Type B pancreatic cell (in vitro differentiated cells): ENCODE measurements at places on chromosomes 2 and 18. TPM values are rescaled to one million over a fixed set of nuclear protein-coding genes. Genes with fewer than 3 reads are reported as not detected.

GRCh38 chr2:53268086-53268485 lies 499.5 kb upstream of the CHAC2 start:
- H3K4me1 ChIP-seq, result no peaks in the 10 kb centered on the region
- H3K4me3 ChIP-seq, result no peak overlapping the region
- no peaks in the 10 kb centered on the region for H3K27me3 ChIP-seq
- no peaks in the 10 kb centered on the region for H3K36me3 ChIP-seq

The GREB1 gene
- 7.5 and 50.5 TPM in 2 replicates for total RNA-seq

DNA sequence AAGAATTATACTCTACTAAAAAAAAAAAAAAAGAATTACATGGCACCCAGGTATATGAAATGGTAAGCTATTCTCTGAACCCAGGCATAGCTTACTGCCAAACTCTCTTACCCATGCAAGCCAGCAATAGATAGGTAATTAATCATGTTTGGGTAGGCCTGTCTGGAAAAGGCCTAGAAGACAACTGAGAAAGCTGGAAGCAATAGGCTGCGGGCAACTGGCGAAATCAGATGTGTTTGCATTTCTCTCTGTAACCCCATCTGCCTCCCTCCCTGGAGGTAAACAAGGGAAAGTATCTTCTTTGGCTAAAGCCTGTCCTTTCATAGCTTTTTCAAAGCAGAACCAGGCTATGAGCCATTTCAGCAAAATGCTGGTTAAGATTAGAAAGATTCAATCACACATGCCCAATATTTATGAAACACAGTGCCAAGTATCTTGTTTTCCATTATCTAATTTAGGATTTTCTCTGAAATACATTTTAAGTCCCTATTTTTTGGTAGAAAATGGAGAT lies 934.8 kb upstream of the DDX18 start:
- H3K27ac ChIP-seq, result no peak overlapping the region
- no peaks in the 10 kb centered on the region for H3K27me3 ChIP-seq
- no peaks in the 10 kb centered on the region for H3K36me3 ChIP-seq
- no peak for DNase-seq
- peaks cover 5% of the 10 kb centered on the region for H3K4me1 ChIP-seq
- H3K4me3 ChIP-seq, result no peak overlapping the region

DNA sequence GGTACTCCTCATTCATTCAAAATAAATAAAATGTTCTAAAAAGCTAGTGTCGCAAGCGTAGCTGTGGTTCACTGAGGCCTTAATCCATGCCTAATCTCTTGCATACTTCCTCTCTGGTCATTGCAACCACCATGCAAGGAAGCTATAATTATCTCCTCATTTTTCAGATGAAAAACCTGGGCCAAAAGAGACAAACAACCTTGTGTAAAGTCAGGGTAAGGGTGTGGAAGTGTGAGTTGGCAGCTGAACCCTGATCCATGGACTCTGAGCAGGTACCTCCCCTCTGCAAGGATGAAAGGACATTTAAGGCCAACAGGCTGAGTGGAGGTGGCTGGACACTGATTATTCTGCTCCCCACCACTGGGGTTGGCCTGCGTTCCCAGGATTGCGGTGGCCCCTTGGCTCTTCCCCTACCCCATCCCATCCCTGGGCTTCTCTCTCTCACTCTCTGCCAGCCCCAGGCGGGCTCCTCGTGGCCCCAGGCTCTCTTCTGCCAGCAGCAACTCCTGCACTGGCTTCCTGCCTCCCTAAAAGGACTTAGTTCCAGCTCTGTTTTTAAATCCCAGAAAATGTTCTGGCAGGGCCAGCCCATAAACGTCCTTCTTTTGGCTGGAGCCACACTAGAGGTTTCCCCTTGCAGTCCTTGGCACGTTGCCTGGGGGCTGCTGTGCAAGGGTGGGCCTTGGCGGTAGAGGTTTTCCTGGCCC lies 72.0 kb upstream of the AFF3 start:
- H3K4me1 ChIP-seq, result no peaks in the 10 kb centered on the region
- peaks cover 2% of the 10 kb centered on the region for H3K27me3 ChIP-seq
- no peak for DNase-seq
- H3K36me3 ChIP-seq, result no peaks in the 10 kb centered on the region
- no peak overlapping the region for H3K27ac ChIP-seq
- no peak overlapping the region for H3K4me3 ChIP-seq

DNA sequence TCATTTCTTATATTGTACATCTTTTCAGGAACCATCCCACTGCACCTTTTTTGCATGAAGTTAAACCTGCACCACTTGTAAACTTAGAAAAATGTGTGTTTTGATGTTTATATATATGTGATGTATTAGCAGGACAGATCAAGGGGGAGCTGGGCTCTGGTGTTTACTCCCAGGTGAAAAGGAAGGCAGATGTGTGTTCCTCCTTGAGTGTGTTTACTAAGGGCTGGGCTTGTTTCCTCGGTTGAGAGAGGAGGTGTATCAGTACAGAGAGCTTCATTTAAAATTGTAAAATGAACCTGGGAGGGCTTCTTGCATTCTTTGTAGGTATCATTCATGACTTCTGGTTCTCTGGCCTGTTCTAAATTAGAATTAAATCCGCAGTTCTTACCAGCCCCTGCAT lies 14.8 kb downstream of the LPIN1 start:
- no peak overlapping the region for H3K4me3 ChIP-seq
- no peak overlapping the region for H3K27ac ChIP-seq
- no peak for DNase-seq
- peaks cover 23% of the 10 kb centered on the region for H3K4me1 ChIP-seq
- H3K27me3 ChIP-seq, result no peaks in the 10 kb centered on the region

GRCh38 chr2:159461076-159461475 lies 155.3 kb downstream of the BAZ2B start:
- H3K27me3 ChIP-seq, result no peaks in the 10 kb centered on the region
- no peak overlapping the region for H3K27ac ChIP-seq
- H3K4me3 ChIP-seq, result no peak overlapping the region

The RTN4 gene
- 187 and 222 TPM in 2 replicates for total RNA-seq

GRCh38 chr2:151191001-151191400 lies 70.7 kb downstream of the RBM43 start:
- DNase-seq, result no peak
- peaks cover 9% of the 10 kb centered on the region for H3K4me1 ChIP-seq
- H3K27me3 ChIP-seq, result no peaks in the 10 kb centered on the region

- H3K4me1 ChIP-seq, result peaks cover 8% of the 10 kb centered on the region
- H3K4me3 ChIP-seq, result no peak overlapping the region
- DNase-seq, result no peak
Measured at GRCh38 chr2:169868951-169869350, 41.7 kb downstream of the UBR3 start.

DNA sequence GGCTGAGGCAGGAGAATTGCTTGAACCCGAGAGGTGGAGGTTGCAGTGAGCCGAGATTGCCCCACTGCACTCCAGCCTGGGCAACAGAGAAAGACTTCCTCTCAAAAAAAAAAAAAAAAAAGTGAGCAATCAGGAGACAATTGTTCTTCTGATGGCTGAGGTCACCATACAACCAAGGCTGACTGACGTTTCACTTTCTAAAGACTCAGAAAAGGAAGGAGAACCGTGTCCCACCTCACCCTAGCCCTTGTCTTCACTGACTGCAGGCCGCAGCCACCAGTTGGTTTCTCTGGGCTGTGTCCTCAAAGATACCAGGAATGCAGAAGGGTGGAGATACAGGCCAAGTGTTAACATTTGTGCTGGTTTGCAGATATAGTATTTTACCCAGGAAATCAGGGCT lies 7.7 kb upstream of the SLC35F6 start:
- no peak for DNase-seq
- no peaks in the 10 kb centered on the region for H3K36me3 ChIP-seq
- peaks cover 14% of the 10 kb centered on the region for H3K4me1 ChIP-seq
- no peak overlapping the region for H3K27ac ChIP-seq
- H3K27me3 ChIP-seq, result no peaks in the 10 kb centered on the region

The SEMA4C gene
- total RNA-seq, result 45.5 and 58.1 TPM in 2 replicates

DNA sequence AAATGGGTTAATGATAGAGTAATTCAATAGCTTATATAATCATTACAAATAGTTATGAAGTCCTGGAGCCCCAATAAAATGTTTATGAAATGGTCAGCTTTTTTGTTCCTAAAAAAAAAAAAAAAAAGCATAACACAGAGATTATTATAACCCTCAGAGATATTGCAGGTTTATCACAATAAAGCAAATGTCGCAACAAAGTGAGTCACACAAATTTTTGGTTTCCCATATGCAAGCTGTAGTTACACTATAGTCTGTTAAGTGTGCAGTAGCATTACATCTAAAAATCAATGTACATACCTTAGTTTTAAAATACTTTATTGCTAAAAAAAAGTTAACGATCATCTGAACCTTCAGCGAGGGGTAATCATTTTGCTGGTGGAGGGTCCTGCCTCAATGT lies 20.0 kb downstream of the WDFY1 start:
- H3K4me3 ChIP-seq, result no peak overlapping the region
- H3K27me3 ChIP-seq, result no peaks in the 10 kb centered on the region
- no peak overlapping the region for H3K27ac ChIP-seq

The RUFY4 gene
- not detected in 2 replicates for total RNA-seq

The CCDC102B gene
- total RNA-seq, result 1.0 and 3.4 TPM in 2 replicates

DNA sequence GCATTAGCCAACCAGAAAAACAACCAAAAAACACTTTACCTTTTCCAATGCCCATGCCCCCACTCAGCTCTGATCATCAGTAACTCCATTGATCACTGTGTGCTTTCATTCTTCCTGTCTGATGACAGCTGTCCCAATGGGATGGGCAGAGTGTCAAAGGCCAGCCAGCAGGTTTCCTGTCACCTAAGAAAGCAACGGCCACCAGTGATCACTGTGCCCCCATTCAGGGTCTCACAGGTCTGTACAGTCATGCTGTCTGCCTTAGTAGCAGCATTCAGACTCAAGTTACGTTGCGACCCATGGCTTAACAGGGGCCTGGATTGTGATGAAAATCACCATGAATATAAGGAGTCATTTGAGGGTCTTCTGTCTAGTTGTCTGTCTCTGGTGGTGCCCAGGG lies 184.5 kb downstream of the MGAT5 start:
- H3K27me3 ChIP-seq, result no peaks in the 10 kb centered on the region
- DNase-seq, result no peak
- peaks cover 33% of the 10 kb centered on the region for H3K36me3 ChIP-seq
- H3K4me1 ChIP-seq, result no peaks in the 10 kb centered on the region
- no peak overlapping the region for H3K4me3 ChIP-seq

- peak overlapping the region; percentile 63 for H3K4me3 ChIP-seq
- no peaks in the 10 kb centered on the region for H3K27me3 ChIP-seq
- H3K27ac ChIP-seq, result peak overlapping the region; percentile 90
- no peaks in the 10 kb centered on the region for H3K36me3 ChIP-seq
Measured at GRCh38 chr2:186771395-186771794, 77.5 kb downstream of the FAM171B start.

DNA sequence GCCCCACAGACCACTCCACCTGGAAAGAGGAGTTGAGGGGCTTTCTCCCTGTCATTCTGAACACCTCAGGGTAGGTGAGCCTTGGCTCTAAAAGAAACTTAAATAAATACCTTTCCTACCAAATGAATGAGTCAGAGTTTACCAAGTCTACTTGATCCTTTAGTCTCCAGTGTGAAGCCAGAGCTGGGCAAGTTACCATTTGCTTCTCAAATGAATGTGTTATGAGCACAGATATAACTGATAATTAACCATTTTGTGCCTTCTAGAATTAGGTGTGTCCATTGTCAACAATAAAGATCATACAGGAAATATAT lies 347.7 kb downstream of the KIAA1328 start:
- H3K4me1 ChIP-seq, result peaks cover 5% of the 10 kb centered on the region
- DNase-seq, result no peak
- peaks cover 4% of the 10 kb centered on the region for H3K36me3 ChIP-seq
- H3K4me3 ChIP-seq, result peak overlapping the region; percentile 45
- H3K27me3 ChIP-seq, result no peaks in the 10 kb centered on the region

The LYG2 gene
- not detected in 2 replicates for total RNA-seq

DNA sequence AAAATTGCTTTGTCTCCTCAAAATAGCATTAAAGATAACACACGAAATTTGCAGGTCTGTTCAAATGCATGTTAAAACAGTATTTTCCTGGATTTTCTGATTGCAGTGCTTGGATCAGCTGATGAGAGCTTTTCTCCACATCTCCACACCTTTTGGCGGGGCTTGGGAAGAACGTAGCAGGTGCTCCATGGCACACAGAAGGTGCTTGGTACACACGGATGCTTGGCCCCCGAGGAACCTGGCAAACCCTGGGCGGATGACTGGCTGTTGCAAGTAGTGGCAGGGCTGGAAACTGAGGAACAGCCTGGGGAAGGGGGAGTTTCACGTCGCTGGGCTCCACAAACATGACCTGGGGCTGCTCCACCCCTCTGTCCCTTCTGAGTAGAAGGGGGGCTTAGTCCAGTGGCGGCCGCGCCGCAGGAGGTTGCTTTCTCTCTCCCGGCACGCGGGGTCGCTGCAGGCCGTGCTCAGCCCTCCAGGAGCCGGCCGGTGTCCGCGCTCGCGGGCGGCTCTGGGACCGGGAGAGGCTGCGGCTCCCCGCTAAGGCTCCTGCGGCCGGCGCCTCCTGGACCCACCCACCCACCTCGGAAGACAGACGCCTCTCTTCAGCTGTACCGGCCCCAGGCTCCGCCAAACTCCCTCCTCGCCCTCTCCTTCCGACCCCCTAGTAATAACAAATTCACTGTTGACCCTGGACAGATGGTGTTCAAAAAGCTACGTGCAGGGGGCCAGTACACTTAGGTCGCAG lies 69.3 kb downstream of the MARCO start:
- no peaks in the 10 kb centered on the region for H3K4me1 ChIP-seq
- peak overlapping the region; percentile 65 for H3K4me3 ChIP-seq
- peaks cover 71% of the 10 kb centered on the region for H3K27me3 ChIP-seq
- DNase-seq, result peak; percentile 74
- H3K27ac ChIP-seq, result no peak overlapping the region

The CACNB4 gene
- 0.38 and 5.6 TPM in 2 replicates for total RNA-seq

The RAB6D gene
- total RNA-seq, result 0.56 and 0.64 TPM in 2 replicates

DNA sequence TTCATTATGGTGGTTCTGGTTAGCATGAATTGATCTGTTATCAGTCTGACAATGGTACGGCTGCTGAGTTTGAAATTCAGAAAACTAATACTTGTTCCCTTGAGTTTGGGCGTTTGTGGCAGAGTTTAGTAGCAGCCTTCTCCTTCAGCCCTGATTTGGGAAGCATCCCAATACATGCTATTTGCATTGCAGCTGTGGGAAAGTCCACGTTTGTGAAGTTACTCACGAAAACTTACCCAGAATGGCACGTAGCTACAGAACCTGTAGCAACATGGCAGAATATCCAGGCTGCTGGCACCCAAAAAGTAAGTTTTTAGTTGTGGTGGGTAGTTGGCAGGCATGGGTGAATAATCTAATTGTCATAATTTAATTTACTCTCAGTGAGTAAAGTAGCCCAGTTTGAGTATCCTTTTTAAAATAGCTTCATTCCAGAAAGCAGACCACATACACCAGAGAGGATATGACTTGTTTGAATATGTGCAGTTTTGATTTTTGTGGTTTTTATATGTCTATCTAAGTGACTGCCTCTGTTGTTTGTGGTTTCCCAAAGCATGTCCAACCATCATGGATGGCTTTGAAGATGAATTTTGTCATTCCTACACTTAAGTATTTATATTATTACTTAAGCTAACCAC lies 12.2 kb downstream of the DGUOK start:
- no peaks in the 10 kb centered on the region for H3K27me3 ChIP-seq
- peaks cover 20% of the 10 kb centered on the region for H3K4me1 ChIP-seq
- H3K4me3 ChIP-seq, result no peak overlapping the region
- no peak for DNase-seq

GRCh38 chr2:9815076-9815475 lies 28.2 kb upstream of the TAF1B start:
- H3K4me3 ChIP-seq, result no peak overlapping the region
- peaks cover 19% of the 10 kb centered on the region for H3K4me1 ChIP-seq

The HOXD11 gene
- total RNA-seq, result 0.21 and 1.1 TPM in 2 replicates

The DSC3 gene
- total RNA-seq, result 67.7 and 306 TPM in 2 replicates
